ENCODE measurements at places on chromosomes 7 and 10.

DNA sequence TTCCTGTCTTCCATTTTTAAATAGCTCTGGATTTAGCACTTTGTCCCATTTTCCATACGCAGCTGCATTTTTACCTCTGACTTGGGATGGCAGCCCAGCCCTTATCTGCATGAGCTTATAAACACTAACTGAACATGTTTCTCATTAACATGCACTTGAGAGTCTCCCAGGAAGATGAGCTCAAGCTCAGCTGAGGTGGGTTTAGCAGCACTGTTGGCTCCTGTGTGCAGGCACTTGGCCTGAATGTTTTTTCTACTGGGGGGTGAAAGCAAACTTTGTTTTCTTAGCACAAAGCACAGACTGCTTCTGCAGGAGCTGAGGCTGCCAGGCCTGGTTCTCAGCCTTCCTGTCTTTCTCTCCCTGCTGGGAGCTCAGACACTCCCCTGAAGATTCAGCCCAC, 1093.6 kb upstream of the AUTS2 start:
- no peak for DNase-seq

- DNase-seq = no peak
Observed at GRCh38 chr7:88141953-88142352, 77.9 kb downstream of the SRI start.

DNA sequence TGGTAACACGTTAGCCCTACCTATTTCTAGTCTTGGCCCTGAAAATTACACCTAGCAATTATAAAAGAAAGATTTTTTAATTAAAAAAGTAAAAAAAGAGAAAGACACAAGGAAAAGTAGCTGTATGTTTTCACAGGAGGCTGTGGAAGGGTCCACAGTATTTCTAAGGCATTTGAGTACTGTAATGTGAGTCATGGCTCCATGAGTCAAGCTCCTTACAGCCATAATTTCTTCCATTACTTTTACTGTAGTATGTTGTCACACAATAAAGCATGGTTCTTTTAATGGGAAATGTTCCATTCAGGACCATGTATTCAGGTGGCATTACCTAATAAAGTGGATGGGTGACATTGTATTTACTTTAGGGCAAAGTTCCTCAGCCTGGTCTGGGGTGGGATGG, 113.4 kb downstream of the GPR37 start:
- no peak for DNase-seq

GRCh38 chr10:35423505-35424306, 87.4 kb downstream of the CCNY start:
- DNase-seq = no peak

DNA sequence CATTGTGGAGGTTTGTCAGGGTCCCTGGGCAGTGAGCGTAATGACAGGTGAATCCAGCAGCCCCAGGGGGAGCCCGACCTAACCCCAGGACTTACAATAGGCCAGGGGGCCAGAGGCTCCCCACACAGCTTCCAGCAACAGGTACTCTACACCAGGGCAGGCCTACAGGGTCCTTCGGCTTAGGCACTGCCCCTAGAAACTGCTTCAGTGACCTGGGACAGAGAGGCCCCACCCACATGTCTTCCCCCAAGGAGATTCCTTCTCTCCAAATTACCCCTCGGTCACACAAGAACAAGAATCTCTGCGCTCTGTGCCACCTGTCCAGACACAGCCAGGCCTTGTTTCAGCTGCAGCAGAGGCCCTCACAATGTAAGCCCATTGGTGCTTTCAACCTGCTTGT, 24.4 kb downstream of the SKIDA1 start:
- no peak for DNase-seq

GRCh38 chr7:46752881-46753366, 829.0 kb downstream of the TNS3 start:
- DNase-seq = no peak

- DNase-seq = no peak
Observed at GRCh38 chr10:32959006-32959920, 1.2 kb upstream of the ITGB1 start.

DNA sequence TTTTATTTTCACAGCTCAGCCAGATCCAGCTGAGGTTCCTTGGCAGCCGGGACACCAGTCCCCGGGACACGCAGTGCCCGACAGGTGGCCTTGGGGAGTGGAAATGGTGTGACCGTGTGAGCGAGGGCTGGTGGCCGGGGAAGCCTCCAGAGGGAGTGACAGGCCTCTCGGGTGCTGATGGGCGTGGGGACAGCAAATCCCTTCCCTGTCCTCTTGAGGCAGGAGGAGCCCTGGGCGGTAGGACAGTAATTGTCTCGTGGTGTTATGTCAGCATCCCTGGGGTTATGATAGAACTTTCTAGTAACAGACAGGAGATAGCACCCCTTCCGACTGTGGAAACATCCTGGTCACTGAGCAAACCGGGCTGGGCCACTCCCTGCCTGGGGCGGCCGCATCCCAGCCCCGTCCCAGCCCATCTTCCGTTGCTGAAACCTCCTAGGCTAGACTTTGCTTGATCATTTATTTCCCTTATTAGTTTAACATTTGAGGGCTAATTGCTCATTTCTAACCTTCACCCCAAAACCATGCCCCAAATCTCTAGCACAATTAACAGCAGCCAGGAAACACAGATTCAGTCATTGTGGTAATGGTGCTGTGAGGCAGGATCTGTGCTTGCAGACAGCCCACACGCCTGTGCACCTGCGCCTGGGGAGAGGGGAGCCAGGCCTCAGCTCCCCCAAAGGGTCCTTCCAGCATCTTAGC, 63.3 kb downstream of the ELFN1 start:
- DNase-seq = no peak

GRCh38 chr7:55019691-55020465, 1.1 kb downstream of the EGFR start:
- peak; percentile 20 for DNase-seq

DNA sequence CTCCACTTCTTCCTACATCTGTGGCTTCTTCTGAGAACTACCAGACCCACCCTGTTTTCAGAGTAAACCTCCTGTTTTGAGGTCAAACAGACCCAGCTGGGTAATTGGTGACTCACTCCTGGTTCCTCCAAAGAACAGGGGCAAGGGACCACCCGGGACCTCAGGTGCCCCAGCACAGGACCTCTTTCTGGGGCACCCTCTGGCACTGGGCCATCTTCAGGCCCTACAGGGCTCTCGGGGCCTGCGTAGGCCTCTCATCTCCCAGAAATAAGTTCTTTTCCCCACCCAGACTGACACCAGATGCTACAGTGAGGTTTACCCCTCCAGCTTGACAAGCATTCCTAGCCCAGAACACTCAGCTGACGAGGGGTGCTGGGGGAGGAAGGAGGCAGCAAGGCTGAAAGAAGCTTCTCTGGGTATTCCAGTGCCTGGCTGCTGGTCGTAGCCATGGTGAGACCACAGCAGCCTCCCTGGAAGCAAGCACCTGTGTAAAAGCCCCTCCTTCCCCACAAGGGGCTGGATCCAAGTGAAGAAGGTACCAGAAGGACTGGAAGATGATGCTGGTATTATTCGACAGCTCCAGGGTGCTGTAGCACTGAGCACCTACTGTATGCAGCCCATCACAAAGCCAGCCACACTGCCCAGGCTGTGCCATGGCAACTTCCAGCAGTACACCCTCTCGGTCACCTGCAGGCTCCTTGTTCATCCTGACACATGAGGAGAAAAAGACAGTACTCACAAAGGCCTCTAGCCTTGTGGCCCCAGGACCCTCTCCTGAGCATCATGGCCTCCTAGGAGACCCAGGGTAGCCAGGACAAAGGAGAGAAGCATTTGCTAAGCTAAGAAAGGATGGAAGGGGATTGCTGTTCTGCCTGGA, 47.4 kb downstream of the ALOX5 start:
- no peak for DNase-seq

GRCh38 chr10:26858707-26859034, 2.1 kb downstream of the ABI1 start:
- no peak for DNase-seq

DNA sequence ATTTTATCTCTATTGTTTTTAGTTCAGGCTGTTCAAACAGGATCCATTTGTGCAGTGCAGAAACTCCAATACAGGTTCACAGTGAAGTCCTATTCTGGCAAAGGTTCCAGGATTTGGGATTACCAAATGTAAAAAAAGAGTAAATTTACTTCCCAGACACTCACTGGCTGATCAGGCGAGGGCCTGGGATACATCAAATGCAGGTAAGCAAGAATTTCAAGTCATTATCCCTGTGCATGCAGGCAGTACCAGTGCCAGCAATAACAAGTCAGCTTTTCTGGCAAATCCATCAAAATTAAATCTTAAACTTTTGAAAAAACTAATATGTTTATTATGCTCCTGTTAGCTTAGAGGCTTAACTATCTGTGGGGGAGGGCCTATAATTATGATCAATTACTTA, 6.3 kb downstream of the CDK6 start:
- no peak for DNase-seq

- peak; percentile 39 for DNase-seq
Observed at GRCh38 chr7:36115448-36116321, 37.4 kb upstream of the EEPD1 start.

- no peak for DNase-seq
Observed at GRCh38 chr10:117223693-117224430, 17.1 kb upstream of the SLC18A2 start.

GRCh38 chr7:47428052-47428767, 153.7 kb downstream of the TNS3 start:
- DNase-seq = no peak

DNA sequence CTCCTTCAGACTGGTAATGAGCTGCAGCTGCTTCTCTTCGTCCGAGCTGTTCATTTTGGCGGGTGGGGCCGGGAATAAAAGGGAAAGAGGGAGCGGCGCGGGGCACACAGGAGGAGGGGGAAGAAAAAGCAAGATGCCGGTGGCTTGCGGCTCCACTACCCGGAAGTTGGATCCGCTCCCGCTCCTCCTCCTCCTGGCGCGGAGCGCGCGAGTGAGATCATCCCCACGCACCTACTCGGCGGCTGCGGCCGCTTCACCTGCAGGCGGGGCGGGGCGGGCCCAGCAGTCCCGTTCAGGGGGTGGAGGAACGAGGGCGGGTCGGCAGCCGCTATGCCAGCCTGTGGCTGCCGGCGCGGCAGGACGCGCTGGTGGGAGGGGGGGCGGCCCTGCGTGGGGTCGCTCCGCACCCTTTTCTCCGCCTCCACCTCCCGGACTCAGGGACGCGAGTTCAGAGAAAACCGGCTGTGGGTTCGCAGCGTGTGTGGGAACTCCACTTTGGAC, at the start of gene SHTN1:
TSS of gene SHTN1 (minus strand) at position 162 of the 501 bp plus-strand sequence. CDS start at position 54, 108 bp downstream.
- DNase-seq = peak; percentile 18

DNA sequence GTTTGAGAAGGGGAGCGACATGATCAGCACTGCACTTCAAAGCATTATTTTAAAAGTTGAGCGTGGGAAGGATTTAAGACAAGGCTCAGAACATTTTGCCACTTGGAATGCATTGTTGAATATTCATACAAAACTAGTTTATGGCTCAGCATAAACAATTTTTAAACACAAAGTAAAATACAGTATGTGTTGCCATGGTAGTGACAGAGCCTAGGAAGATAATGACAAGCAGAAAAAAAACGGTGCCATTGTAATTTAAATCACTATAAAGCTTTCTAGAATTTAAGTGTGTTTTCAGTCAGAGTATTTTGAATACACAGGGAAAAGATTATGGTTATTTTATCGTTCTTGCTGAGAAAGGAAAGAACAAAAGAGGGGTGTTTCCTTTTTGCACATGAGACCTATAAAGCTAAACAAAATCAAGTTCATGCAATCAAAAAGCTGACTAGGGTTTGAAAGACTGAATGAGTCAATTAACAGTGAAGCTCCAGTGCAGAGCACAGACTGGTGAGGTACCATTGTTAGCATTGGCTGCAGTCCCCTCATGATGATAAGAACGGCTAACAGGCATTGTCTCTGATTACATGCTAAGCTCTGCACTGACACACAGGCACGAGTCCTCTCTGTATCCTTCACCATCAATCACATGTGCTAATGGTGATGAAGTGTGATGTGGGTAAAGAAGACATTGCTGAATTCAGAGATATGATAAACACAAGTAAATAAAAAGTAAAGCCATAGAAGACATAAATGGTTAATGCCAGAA, 181.9 kb upstream of the VSTM2A start:
- no peak for DNase-seq

- DNase-seq = no peak
Observed at GRCh38 chr10:74121368-74121767, 29.3 kb downstream of the AP3M1 start.

DNA sequence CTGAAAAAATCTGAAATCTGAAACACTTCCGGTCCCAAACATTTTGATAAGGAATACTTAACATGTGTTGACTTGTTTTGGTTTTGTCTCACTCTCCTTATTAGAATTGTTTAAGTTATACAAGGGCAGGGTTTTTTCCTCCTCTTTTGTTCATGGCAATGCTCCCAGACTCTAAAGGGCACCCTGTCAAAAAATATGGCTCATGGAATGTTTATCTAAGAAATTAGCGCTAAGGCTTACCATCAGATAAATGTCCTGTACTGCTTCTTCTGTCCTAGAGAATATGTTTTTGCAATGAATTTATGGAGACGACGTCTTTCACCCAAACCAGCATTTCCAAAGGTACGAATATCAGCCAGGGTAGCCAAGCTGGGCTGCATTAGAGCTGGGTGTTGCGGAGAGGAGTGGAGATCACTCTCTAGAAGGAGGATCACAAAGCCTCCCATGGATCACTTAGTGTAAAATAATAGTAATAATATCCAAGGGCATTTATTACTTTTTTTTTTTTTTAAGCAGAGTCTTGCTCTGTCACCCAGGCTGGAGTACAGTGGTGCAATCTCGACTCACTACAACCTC, 46.8 kb downstream of the ERLIN1 start:
- DNase-seq = no peak

GRCh38 chr10:128466831-128467371, 340.7 kb upstream of the MKI67 start:
- DNase-seq = no peak

DNA sequence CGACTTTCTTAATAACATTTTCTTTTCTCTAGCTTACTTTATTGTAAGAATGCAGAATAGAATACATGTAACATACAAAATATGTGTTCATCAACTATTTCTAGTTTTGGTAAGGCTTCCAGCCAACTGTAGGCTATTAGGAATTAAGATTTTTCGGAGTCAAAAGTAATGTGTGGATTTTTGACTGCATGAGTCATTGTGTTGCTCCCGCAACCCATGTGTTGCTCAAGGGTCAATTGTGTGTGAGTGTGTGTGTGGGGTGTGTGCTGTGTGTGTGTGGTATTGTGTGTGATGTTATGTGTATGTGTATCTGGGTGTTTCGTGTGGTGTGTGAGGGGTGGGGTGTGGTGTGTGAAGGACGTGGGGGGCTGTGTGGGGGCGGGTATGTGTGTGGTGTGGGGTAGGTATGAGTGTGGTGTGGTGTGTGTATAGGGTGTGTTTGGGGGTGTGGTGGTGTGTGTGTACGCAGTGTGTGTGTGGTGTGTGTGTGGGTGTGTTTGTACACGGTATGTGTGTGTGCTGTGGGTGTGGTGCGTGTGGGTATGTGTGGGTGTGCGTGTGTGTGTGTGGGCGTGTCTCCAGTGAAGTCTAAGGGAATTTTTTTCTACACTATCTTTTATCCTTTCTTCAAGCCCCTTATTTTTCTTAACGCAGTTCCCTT, 60.5 kb downstream of the RSU1 start:
- DNase-seq = no peak

- no peak for DNase-seq
Observed at GRCh38 chr10:62812672-62813439, 3.3 kb downstream of the EGR2 start.

DNA sequence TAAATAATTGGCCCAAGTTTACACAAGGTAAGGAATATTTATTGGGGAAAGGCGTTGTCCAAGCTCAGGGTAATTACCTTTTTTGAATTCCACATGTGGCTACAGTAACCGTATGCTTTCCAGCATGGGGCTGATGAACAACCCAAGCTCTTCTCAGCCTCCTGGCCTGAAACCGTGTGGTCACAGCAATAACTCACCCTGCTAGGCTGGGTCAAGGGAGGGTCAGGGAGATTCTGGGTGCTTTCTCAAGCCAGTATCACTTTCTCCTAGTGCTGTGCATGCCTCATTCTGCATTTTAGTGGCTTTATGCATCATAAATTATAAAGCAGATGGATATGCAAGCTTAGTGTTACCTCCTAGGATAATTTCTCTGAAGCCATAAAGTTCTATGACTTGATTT, 273.9 kb downstream of the PAXIP1 start:
- DNase-seq = no peak

All from GM12891 (cell line).